ENCODE measurements at places on chromosomes 5 and 9. TPM values are rescaled to one million over a fixed set of nuclear protein-coding genes. Genes with fewer than 3 reads are reported as not detected.
A peak's percentile ranks its signal among the peaks of the same experiment; 100 is the strongest.

Gene PCDHGB7
- 13.6 TPM for total RNA-seq

Gene CDX1
- 0.33 TPM for total RNA-seq

Gene DCANP1
- not detected for total RNA-seq

Gene TEX48
- not detected for total RNA-seq

- H3K27me3 ChIP-seq: no peaks in the 10 kb centered on the region
- H3K36me3 ChIP-seq: no peaks in the 10 kb centered on the region
- no peak overlapping the region for H3K4me3 ChIP-seq
Measured at GRCh38 chr5:55582256-55582655, 47.5 kb upstream of the PLPP1 start.

GRCh38 chr5:140966293-140967225 is at the start of gene PCDHAC2:
PCDHAC2 (plus strand) TSS chr5:140966476; CDS start chr5:140966767, 291 bp downstream.
- no peak within 1 kb of the TSS for H3K27ac ChIP-seq
- no peaks in the 10 kb centered on the region for H3K27me3 ChIP-seq
- H3K4me1 ChIP-seq: no peaks in the 10 kb centered on the region
- peak; percentile 24 for DNase-seq
- peak within 1 kb of the TSS; percentile 4 for H3K4me3 ChIP-seq
- no peaks in the 10 kb centered on the region for H3K36me3 ChIP-seq

DNA sequence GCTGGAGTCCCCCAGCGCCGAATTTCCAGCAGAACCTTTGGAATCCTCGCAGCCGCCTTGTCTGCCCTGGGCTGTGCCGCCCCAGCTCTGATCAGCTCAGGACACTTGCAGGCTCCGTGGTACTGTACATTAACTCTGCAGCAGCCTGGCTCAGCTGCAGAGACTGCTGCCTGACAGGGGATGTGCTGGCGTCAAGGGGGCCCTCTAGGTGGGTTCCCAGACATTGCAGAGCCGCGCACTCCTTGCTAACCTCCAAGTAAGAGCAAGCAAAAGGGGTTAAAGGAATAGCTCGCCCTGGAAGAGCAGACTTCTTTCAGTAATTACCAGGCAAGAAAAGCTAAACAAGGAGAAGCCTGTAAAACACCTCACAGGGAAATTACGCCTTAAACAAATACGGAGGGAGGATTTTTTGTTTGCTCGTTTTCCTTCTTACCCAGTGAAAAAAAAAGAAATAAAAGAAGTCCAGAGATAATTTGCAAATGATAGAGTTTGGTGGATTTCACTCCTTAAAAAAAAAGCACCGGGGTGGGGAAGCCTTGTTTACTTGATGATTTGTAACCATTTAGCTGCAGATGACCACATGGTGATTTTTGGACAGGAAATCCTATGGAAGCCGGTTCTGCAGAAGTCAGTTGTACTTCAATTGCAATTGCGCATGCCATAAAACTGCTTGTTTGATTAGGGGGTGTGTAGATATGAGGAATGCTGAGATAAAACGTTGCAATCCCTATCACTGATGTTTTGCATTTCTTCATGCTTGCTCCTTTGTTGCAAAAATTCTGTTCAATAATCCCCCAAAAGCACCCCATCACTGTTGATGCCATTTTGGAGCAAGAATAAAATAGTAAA is 305.8 kb downstream of the PDE4D start:
- no peaks in the 10 kb centered on the region for H3K27me3 ChIP-seq
- peaks cover 2% of the 10 kb centered on the region for H3K4me1 ChIP-seq
- H3K36me3 ChIP-seq: no peaks in the 10 kb centered on the region

- peak; percentile 2 for DNase-seq
- no peaks in the 10 kb centered on the region for H3K4me1 ChIP-seq
- H3K27ac ChIP-seq: no peak overlapping the region
- H3K4me3 ChIP-seq: no peak overlapping the region
Measured at GRCh38 chr5:86837610-86838009, 219.9 kb downstream of the COX7C start.

DNA sequence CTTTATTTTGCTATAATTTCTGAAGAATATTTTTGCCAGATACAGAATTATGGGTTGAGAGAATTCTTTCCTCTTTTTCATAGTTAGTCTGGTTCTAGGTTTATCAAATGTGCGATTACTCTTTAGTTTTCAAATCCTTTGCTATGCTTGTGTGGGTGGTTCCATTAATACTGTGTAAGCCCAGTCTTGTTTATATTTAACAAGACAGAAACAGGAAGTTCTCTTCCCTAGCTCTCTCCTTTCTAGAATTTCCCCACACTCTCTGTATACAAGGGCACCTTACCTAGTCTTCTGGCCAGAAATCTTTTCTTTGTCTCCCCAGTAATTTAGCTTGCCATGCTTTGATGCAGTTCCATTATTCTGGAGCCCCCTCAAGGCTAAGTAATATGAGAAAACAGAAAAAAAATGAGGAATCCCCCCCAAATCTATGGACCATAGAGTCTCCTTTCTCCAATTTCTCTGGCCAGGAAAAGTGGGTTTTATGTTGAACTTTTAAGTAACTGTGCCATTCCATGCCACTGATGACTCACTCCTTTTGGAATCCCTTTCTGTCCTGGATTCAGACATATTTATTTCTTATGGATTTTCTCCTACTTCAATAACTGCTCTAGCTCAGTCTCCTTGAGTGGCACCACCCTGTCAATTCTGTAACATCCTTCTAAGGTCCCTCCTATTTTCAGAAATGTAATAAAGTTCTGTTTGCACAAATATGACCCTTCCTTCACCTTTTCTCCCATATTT is 1714.1 kb downstream of the EFNA5 start:
- H3K4me1 ChIP-seq: no peaks in the 10 kb centered on the region
- no peaks in the 10 kb centered on the region for H3K27me3 ChIP-seq
- no peaks in the 10 kb centered on the region for H3K36me3 ChIP-seq
- peak; percentile 23 for DNase-seq
- H3K4me3 ChIP-seq: no peak overlapping the region
- H3K27ac ChIP-seq: no peak overlapping the region

- no peak for DNase-seq
- no peak overlapping the region for H3K27ac ChIP-seq
- H3K4me3 ChIP-seq: no peak overlapping the region
- H3K36me3 ChIP-seq: no peaks in the 10 kb centered on the region
Measured at GRCh38 chr9:76177931-76178330, 216.3 kb downstream of the RFK start.

DNA sequence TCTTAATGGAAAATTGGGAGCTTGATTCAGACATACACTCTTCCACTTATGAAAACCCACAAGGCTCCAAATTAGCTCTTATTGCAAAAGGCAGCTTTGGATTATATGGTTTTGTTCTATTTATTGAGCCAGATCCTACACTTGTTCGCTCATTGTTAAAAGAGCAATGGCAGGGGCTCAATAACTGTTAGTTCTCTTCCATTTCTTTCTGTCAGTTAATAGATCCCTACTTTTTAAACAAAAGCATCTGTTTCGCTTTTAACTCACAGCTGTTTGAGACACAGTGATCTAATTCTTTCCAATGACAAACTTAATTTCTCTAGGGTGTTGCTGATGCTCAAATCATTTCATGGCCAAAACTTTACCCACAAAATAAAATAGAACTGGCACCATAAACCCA is 11.7 kb downstream of the C5 start:
- H3K27ac ChIP-seq: no peak overlapping the region
- no peaks in the 10 kb centered on the region for H3K27me3 ChIP-seq
- H3K36me3 ChIP-seq: no peaks in the 10 kb centered on the region
- H3K4me3 ChIP-seq: no peak overlapping the region
- H3K4me1 ChIP-seq: no peaks in the 10 kb centered on the region
- no peak for DNase-seq

DNA sequence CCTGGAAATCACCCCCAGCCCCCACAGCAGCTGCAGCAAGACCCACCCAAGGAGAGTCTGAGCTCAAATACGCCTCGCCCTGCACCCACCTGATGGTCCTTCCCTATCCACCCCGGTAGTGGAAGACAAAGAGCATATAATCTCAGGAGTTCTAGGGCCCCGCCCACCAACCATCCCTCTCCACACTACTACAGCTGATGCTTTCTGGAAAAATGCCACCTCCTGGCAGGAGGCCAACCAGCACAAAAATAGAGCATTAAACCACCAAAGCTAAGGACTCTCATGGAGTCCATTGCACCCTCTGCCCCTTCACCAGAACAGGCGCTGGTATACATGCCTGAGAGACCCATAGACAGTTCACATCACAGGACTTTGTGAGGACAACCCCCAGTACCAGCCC is 22.5 kb upstream of the NIPSNAP3A start:
- DNase-seq: no peak
- H3K4me3 ChIP-seq: no peak overlapping the region
- H3K27ac ChIP-seq: no peak overlapping the region
- H3K36me3 ChIP-seq: no peaks in the 10 kb centered on the region
